ENCODE measurements at places on chromosomes 3 and 15. TPM values are rescaled to one million over a fixed set of nuclear protein-coding genes. Genes with fewer than 3 reads are reported as not detected.
A peak's percentile ranks its signal among the peaks of the same experiment; 100 is the strongest.

DNA sequence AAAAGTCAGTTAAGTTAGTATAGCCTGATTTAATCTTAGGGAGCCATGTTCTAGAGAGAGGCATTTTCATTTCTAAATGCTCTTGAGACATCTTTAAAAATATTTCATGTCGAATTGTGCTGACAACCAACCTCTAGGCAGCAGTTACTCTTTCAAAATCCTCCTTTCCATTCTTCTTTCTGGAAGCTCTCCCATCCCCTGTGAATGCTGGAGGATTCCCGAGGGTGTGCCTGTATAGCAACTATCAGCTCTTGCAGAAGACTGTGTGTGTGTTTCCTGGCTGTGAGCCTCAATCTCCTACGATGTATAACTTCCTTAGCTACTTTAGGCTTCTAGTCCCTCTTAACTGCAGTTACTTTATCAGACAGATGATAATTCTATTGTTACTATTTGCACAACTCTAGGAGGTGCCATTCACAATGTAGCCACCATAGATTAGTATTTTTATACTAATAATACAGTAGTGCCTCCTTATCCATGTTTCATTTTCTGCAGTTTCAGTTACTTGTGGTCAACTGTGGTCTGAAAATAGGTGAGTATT lies 250.3 kb downstream of the EDEM1 start:
- no peak for DNase-seq

GRCh38 chr15:62569460-62570404 lies 404.6 kb upstream of the C2CD4B start:
- DNase-seq = peak; percentile 76

GRCh38 chr3:101388706-101389105 lies 68.3 kb upstream of the IMPG2 start:
- DNase-seq = no peak

- DNase-seq = peak; percentile 12
Measured at GRCh38 chr15:85743392-85744055, 51.2 kb downstream of the KLHL25 start.

DNA sequence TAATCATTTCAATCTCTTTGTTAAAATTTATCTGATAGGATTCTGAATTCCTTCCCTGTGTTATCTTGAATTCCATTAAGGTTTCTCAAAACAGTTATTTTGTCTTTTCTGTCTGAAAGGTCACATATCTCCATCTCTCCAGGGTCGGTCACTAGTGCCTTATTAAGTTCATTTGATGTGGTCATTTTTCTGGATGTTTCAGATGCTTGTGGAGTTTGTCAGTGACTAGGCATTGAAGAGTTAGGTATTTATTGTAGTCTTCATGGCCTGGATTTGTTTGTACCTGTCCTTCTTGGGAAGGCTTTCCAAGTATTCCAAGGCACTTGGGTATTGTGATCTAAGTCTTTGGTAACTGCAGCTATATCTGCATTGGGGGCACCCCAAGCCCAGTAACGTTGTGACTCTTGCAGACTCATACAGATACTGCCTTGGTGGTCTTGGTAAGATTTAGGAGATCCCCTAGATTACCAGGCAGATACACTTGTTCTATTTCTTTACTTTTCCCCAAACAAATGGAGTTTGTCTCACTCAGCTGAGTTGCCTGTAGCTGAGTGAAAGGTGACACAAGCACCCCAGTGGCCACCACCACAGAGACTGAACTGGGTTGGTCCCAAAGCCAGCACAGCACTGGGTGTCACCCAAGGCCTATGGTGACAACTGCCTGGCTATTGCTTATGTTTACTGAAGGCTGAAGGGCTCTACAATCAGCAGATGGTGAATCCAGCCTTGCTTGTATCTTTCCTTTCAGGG lies 18.9 kb upstream of the SLC27A2 start:
- no peak for DNase-seq

DNA sequence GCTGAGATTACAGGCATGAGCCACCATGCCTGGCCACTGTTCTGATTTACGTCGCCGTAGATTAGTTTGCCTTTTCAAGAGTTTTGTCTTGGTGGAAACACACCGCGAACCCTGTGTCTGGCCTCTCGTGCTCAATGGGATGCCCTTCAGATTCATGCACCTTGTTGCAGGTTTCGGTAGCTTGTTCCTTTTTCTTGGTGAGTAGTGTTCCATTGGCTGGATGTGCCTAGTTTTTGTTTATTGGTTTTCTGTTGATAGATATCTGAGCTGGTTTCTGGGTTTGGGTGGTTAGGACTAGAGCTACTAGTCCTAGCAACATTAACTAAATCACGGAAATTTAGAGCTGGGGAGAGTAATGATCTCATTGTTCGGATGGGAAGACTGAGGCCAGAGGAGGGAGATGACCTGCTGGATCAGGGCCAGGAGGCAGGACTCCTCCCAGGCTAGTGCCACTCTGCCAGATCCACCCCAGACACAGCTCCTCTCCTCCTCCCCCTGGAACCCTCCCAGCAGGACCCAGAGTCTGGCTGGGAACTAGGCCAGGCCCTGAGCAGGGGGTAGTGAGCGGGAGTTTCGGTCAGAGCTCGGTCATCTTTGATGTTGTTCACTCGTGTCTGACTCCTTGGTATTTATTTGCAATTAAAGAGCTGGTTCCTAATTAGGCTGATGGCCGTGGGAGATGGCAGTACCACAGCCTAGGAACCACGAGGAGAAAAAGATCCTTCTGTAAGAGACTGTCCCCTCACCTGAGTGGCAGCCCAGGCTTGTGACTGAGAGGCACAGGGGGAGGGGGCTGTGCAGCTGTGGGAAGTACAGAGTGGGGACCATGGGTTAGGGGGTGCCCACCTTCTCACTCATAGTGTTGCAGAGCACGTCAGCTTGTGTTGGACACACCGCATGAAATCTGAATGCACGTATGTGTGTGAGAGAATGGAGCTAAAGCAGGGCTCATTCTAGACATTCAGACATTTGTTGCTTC lies 73.4 kb downstream of the SMAD6 start:
- DNase-seq = peak; percentile 77

DNA sequence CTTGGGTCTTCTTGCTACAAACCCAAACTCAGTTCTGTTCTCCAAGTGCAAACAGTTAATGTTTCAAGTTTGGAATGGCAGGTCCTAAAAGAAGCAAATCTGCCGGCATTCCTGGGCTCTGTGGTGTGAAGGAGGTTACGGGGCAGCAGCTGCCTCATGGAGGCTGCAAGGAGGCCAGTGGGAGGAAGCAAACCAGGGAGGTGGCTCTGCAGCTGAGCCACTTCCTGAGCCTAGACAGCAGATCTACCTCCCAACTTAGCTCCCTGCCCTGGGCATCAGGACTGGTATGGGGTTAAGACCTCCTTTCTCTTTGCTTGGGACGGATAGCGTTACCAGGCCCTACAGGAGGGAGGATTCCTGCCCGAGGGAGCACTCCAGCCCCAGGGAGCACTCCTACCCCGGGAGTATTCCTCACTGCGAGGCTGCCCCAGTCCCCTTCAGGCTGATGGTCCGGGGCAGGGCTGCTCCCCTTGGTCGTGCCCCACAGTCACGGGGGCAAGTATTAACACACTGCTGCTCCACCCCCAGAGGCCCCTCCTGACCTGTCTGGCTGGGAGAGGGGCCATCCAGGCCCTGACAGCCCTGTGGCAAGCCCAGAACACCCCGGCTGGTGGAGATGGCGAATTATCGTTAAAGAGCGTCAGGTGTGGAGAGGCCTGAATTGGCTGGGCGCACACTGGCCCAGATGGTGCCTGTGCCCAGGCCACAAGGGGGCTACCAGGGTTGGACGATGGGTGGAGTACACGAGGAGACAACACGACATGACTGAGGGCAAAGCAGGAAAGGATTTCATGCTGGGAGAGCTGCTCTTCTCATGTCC lies 129.9 kb downstream of the ATP10A start:
- DNase-seq = no peak

DNA sequence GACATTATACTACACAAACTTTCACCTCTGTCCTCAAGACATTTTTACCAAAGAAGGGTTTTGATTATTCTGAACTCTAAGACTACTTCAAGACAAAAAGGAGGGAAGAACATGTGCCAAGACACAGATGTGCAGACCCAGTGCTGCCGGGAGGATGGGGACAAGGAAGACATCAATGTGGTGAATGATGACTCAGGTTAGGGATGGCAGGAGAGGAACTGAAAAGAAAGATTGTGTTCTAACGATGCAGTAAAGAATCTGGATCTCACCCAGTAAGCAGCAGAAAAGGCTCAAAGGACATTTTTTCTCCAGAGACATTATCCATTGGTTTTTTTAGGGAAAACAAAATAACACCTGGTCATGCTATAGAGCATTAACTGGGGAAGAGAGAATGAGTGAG lies 449.9 kb upstream of the NR2F2 start:
- DNase-seq = no peak

DNA sequence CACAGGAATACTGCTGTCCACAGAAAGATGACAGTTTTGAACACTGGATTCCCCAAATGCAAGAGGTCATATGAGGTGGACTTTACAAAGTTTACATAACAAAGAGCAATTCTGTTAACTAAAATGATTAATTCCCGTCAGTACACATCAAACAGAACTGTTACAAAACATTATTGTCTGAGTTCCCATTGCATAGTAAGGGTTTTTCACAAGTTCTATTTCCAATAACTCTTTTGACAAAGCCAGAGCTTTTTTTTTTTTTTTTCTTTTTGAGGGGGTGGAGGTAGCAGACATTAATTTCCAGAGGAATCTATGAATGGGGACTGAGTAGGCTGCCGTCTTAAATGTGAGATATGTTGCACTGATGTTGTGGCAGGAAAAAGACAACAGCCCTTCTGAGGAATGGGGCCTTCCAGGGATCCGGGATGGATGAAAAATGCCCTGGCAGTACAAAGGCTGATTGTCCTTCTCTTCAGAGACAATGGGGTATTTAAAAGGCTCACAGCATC lies 178.1 kb upstream of the KBTBD8 start:
- no peak for DNase-seq

DNA sequence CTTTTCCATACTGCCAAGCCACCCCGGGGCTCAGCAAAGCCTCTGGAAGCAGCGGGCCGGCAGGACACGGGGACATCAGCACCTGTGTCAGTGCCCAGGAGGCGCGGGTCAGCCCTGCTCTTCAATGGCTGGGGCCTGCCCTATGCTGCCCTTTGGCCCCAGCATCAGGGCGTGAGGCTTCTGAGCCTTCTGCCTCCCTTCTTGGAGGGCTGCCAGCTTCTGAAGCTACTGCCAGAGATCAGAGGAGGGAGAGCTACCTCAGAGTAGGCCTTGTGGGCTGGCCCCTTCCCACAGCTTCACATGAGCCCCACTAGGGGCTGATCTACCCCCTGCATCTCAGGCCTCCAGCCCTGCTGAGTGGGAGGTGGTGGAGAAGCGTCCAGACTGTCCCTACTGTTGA lies 13.0 kb upstream of the TMEM115 start:
- DNase-seq = no peak

DNA sequence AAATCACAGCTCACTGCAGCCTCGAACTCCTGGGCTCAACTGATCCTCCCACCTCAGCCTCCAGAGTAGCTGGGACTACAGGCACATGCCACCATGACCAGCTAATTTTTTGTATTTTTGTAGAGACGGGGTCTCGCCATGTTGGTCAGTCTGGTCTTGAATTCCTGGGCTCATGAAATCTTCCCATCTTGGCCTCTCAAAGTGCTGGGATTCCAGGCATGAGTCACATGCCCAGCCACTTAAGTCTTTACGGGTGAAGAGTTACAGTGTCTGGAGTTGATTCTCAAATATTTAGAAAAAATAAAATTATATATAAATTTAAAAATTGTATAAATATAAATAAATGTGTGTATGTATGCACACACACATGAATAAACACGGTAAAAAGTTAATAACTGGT lies 14.5 kb upstream of the KBTBD12 start:
- no peak for DNase-seq

DNA sequence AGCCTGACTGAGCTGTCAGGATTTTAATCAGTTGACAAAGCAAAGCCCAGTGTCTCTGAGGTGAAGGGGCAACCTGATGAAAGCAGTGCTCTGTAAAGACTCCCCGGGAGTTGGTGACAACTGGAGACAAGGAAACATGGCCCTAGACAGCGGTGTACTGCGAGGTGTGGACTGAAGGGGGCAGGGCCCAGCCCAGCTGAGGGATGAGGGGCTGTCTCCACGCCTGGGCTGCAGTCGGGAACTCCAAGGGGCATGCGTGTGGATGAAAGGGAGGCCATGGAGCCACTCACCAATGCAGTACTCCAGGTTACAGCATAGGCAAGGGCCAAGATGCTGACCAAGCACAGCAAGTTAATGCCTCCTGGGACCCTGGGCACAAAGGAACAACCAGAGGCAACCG lies 45.1 kb downstream of the SCAP start:
- DNase-seq = no peak

GRCh38 chr3:20190991-20191390 lies 5.0 kb upstream of the SGO1 start:
- no peak for DNase-seq

GRCh38 chr3:183824761-183825455 lies 469 bp downstream of the MAP6D1 start:
- DNase-seq = no peak

DNA sequence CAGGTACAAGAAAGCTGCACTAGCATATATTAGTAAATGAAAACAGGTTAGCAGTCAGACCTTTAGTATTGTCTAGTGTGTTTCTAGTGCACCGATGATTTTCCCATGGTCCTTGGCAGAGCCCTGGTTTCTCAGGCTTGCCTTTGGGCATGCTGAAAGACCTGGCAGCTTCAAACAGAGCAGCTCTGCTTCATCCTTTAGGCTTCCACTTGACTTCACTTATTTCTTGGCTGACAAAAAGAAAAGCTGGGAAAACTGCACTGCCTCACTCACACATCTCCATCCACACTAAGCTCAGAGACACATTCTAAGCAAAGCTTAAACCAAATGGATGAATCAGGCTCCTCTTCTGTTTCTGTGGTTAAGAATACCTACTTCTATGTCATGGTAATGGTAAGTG lies 374.8 kb upstream of the PDZRN3 start:
- DNase-seq = no peak

GRCh38 chr3:56826831-56827722 lies 25.3 kb upstream of the ARHGEF3 start:
- DNase-seq = no peak

- no peak for DNase-seq
Measured at GRCh38 chr15:43285609-43286037, 18.9 kb upstream of the TGM5 start.

GRCh38 chr3:3998140-3998922 lies 199.1 kb downstream of the LRRN1 start:
- no peak for DNase-seq

DNA sequence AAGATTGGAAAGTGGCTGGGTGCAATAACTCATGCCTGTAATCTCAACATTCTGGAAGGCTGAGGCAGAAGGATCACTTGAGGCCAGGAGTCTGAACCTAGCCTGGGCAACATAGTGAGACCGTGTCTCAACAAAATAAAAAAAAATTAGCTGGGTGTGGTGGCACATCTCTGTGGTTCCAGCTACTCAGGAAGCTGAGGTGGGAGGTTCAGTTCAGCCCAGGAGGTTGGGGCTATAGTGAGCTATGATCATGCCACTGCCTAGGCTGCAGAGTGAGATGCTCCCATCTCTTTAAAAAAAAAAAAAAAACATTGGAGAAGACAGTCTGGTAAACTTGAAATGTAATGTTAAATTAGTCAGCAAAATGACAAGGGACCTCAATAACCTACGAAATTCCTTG lies 57.9 kb downstream of the STAG1 start:
- DNase-seq = no peak

- DNase-seq = no peak
Measured at GRCh38 chr15:67050062-67050461, 15.3 kb upstream of the SMAD3 start.

- DNase-seq = no peak
Measured at GRCh38 chr3:11755276-11755675, 91.4 kb downstream of the TAMM41 start.

PGBD4 gene
- polyA plus RNA-seq = 1.0 TPM

STRC gene
- 0.30 TPM for polyA plus RNA-seq

HCLS1 gene
- 11.6 TPM for polyA plus RNA-seq

DGKG gene
- 1.0 TPM for polyA plus RNA-seq

ZIC1 gene
- polyA plus RNA-seq = not detected

P2RY12 gene
- polyA plus RNA-seq = 0.19 TPM

RGMA gene
- polyA plus RNA-seq = 33.6 TPM

RNF111 gene
- polyA plus RNA-seq = 33.0 TPM

CRYBG3 gene
- 5.8 TPM for polyA plus RNA-seq

All from ovary (tissue), 10 donors.